ENCODE measurements at places on chromosomes 13 and 19.

- DNase-seq: no peak
Observed at GRCh38 chr19:43688059-43688701, 18.2 kb upstream of the PLAUR start.

DNA sequence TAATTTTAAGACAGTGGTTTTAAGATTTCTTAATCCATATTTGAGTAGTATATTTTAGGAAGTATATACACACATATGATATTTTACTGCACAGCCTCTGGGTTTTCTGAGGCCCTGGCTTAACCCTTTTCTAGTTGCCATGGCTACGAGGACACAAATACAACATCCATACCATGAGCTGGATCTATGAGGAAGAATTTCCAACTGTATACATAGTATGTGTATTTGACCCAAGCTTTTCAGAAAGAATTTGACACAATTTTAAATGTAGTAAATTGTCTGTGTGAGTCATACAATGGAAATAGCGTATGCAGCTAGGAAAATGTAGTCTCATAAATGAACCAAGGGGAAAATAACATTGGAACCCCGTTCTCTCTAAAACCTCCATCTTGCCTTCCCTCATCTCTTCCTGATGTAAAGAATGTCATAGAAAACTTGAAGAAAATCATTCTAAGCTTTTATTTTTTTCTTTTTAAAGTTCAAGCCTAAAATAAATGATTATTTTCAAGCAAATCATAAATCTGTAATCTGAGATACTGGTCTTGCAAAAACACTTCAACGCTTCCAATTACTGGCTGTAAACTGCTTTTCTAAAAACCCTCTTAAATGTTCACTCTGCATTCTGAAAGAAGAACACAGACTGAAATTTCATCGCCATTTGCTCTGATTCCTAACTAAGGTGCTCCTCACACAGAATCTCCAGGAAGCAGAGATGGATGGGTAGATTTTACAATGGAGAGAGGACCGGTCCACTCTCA, 172.4 kb downstream of the LACC1 start:
- DNase-seq: no peak

DNA sequence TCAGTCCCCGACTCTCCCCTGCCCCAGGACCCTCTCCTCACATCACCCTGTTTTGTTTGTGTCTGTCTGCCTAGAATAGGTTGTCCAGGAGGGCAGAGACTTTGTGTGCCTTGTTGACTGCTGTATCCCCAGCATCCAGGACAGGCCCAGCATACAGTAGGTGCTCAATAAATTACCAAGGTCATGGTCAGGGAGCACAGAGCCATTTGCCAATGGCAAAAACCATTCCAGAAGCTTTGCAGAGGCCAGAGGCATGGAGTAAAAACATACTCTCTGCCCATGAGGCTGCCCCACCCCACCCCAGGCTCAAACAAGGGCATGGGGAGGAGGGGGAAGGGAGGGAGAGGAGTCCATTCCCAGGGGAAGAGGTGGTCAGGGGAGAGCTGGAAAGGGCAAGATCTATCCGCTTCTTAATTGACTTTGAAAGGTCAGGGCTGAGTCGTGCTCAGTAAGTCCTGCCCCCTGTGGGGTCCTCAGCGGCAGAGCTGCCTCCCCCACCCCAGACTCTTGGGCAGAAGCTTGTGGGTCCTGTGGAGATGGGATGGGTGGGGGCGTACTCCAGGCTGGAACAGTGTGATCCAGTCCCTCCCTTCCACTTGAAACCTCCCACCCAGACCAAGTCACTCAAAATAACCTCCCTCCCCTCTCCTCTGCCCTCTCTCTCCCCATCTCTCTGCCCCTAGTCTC, 4.4 kb downstream of the GPR4 start:
- no peak for DNase-seq

DNA sequence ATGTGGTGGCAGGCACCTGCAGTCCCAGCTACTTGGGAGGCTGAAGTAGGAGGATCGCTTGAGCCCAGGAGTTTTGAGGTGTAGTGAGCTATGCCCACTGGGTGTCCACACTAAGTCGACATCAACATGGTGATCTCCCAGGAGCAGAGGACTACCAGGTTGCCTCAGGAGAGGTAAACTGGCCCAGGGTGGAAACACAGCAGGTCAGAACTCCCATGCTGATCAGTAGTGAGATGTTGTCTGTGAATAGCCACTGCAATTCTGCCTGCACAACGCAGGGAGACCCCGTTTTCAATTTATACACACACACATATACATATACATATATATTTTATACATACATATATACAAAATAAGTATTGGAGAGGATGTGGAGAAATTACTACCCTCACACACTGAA, 2.1 kb upstream of the ZNF224 start:
- no peak for DNase-seq

GRCh38 chr19:55220525-55220924, 8.0 kb downstream of the TMEM86B start:
- no peak for DNase-seq

DNA sequence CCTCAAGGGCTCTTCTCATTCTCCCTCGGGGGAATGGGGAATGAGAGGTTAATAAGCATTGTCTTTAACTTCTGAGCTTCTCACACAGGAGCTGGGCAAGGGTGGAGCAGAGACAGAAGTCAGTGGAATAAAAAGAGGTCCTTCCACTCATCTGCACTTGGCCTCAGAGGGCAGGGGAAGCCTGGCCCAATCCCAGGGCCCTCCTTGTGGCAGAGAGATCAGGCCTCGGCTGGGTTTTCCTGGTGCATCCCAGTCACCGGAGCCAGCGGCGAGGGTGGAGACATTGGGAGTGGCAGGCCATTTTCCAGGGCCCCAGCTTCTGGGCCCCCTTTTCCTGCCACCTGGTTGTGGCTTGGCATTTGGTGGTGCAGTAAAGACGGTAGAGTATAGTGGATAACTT, 10.6 kb downstream of the CALM3 start:
- DNase-seq: no peak

- DNase-seq: no peak
Observed at GRCh38 chr13:91079176-91079575, 268.3 kb upstream of the MIR17HG start.

GRCh38 chr13:49320975-49321374, 73.2 kb downstream of the CDADC1 start:
- no peak for DNase-seq

- no peak for DNase-seq
Observed at GRCh38 chr19:55209693-55210472, 582 bp upstream of the PTPRH start.

- DNase-seq: no peak
Observed at GRCh38 chr19:17347877-17348276, 10.5 kb downstream of the GTPBP3 start.

DNA sequence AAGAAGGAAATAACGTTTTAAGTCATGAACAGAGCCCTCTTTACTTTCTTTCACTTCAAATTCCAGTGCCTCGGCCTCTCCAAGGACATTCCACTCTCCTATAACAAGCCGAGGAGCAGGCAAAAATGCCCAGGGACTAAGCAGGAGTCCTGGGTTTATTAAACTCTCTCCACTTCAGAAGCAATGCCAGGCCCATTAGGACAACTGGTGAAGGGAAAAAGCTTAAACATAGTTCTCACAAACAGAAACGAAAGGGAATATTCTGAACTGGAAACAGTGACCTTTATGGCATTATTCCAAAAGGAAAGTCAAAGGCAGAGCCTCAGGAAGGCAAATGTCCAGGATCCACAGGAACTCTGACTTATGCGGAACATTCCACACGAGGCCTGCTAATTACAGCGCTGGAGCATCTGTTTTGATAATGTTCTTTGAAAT, 30.9 kb upstream of the MED4 start:
- no peak for DNase-seq
